ENCODE measurements at places on chromosomes 3 and 15. TPM values are rescaled to one million over a fixed set of nuclear protein-coding genes. Genes with fewer than 3 reads are reported as not detected.

The SPESP1 gene
- 3.2 TPM for total RNA-seq

The MASP1 gene
- total RNA-seq: 319 TPM

The SLC15A2 gene
- 0.14 TPM for total RNA-seq

The FSTL1 gene
- total RNA-seq: 887 TPM

The CHRFAM7A gene
- 0.14 TPM for total RNA-seq

The NAALADL2 gene
- total RNA-seq: 13.7 TPM

The TICRR gene
- 0.28 TPM for total RNA-seq

The ITPR1 gene
- 68.1 TPM for total RNA-seq

The TWF2 gene
- 62.7 TPM for total RNA-seq

The TRAIP gene
- total RNA-seq: 1.4 TPM

The ATP6V1A gene
- total RNA-seq: 165 TPM

The TTC23 gene
- total RNA-seq: 26.5 TPM

The LYZL4 gene
- total RNA-seq: not detected

The ACKR4 gene
- 1.4 TPM for total RNA-seq

The FAIM gene
- 8.1 TPM for total RNA-seq

The FBXL2 gene
- total RNA-seq: 9.8 TPM

The GOLGA6L10 gene
- total RNA-seq: 0.28 TPM

The AGBL1 gene
- not detected for total RNA-seq

The FAM107A gene
- under 0.01 TPM for total RNA-seq

The ACSBG1 gene
- total RNA-seq: not detected

The DAZL gene
- not detected for total RNA-seq
